ENCODE measurements at places on chromosomes 12 and 14. TPM values are rescaled to one million over a fixed set of nuclear protein-coding genes. Genes with fewer than 3 reads are reported as not detected.

GRCh38 chr12:26770239-26771070, 62.5 kb downstream of the ITPR2 start:
- no peak for DNase-seq

The EPYC gene
- 0.20 TPM for total RNA-seq

- no peak for DNase-seq
These were observed 24.0 kb downstream of the FGF6 start for GRCh38 chr12:4421590-4422031.

DNA sequence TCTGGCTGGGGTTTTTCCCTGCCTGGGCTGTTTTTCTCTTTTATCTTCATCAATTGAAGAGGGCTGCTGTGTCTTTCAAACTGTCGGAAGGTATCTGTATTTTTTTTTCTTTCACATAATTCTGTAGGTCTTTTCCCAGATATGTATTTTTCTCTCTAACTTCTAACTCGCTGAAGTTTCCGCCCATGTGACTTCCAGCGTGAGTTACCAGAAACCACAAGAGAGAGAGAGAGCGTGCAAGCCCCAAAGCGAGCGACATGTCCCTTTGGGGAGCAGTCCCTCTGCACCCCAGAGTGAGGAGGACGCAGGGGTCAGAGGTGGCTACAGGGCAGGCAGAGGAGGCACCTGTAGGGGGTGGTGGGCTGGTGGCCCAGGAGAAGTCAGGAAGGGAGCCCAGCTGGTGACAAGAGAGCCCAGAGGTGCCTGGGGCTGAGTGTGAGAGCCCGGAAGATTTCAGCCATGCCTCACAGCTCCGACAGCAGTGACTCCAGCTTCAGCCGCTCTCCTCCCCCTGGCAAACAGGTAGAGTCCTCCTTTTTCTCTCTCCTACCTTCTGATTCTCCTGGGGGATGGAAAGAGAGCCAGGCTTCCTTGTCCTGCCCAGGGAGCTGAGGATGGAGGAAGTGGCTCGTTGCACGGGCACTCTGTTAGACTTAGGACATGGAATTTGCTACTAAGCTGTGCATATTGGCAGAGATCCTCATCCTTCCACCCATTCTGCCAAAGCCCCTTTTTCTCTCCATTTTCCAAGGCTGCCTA, at the start of gene BATF:
Gene BATF (plus strand): TSS at position 246 of the 759 bp plus-strand sequence. CDS start 214 bp downstream, at position 460.
- DNase-seq = no peak

The NUAK1 gene
- total RNA-seq = 24.5 TPM

DNA sequence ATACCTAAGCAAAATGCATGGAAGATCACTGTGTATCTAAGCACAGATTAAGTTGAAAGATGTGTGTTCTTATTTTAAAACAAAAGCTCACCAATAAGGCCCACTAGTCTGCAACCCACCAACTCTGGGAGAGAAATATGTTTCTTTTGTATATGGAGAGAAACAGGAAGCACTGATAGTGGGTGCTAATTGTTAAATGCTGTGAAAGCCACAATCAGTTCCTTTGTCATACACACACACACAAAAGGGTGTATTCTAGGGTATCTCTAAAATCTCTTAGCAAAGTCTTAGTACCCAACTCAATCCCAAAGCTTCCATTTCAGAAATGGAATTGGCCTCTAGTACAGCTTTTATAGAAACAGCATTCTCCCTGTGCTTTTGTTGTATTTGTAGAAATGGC, 272.7 kb upstream of the FLRT2 start:
- no peak for DNase-seq

DNA sequence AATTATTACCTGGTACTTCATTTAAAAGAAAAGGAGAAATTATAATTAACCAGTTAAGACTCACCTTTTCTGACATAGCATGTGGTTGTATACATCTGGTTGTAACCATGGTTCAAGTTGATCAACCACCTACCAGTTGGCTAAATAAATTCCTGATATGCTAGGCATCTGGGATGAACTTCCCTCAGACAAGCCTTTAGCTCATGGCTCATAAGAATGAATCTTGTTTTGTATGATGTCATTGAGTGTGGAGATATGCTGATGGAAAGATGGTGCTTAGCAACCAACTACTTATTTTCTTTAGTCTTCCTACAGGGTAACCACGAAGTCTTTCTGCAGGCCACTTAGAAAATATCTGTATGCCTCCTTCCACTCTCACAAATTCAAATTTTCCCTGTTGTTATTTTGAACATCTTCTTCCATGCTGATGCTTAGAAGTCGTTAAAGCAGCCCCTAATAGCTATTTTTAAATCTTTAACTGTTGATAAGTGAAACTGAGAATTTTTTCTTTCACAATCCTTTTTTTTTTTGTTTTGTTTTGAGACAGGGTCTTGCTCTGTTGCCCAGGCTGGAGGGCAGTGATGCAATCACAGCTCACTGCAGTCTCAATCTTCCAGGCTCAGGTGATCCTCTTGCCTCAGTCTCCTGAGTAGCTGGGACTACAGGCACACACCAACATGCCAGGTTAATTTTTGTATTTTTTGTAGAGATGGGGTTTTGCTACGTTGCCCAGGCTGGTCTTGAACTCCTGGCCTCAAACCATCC, 51.9 kb upstream of the PTHLH start:
- no peak for DNase-seq

GRCh38 chr12:72549184-72549583, 277.0 kb downstream of the TRHDE start:
- DNase-seq = no peak

The CACNA1C gene
- total RNA-seq = 4.3 TPM

- DNase-seq = no peak
These were observed 28.3 kb upstream of the PPP2R5C start for GRCh38 chr14:101733211-101733610.

- no peak for DNase-seq
These were observed 10.4 kb upstream of the EID3 start for GRCh38 chr12:104292872-104293794.

DNA sequence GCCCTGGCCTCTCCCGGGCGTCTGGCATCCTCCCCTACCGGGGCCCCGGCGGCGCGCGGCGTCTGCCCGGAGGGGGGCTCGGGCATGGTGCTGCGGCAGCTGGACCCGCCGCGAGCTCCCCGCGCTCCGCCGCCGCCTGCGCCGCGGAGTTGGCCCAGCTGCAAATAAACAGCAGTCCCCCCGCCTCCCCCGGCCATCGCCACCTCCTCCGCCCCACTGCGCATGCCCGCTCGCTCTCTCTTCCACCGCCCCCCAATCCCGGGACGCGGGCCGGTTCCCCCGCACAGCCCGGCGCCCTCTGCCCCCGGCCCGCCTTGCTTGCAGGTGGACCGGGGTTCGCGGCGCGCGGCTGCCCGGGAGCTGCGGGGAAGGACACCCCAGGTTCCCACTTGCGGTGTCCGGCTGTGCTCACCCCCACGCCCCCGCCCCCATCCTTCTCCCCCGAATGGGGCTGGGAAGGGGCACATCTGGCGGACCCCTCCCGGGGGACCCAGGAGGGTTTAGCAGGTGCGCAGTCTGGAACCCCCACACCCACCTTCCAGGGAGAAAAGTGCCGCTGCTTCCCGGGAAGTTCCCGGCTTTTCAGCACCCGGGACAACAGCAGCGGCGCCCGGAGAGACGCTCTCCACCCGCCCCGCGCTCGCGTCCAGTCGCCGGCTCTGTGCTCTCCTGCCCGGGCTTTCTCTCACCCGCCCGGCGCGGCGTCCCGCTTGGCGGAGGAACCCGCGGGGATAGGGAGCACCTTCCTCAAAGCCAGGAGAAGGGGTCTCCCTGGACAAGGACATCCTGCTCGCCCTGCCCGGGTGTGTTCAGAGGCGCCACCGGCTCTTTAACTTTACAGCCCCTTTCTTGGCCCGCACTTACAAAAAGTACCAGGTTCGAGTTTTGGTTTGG, at the start of gene TMTC1:
Gene TMTC1 (minus strand): TSS at position 170 of the 894 bp plus-strand sequence. CDS start 191 bp downstream, outside the sequence.
- peak; percentile 17 for DNase-seq

GRCh38 chr14:89302396-89302950, 114.6 kb downstream of the FOXN3 start:
- DNase-seq = no peak

- DNase-seq = no peak
These were observed 30.5 kb downstream of the YLPM1 start for GRCh38 chr14:74793506-74794155.

- peak; percentile 89 for DNase-seq
These were observed 2.6 kb upstream of the BCL11B start for GRCh38 chr14:99274346-99275221.

GRCh38 chr12:90069711-90070110, 361.1 kb upstream of the ATP2B1 start:
- no peak for DNase-seq

- DNase-seq = no peak
These were observed 998.8 kb upstream of the TMEM132C start for GRCh38 chr12:127268213-127268612.

GRCh38 chr12:2118061-2118460, 65.3 kb downstream of the CACNA1C start:
- no peak for DNase-seq

The TAS2R50 gene
- 6.1 TPM for total RNA-seq

The SMCO2 gene
- not detected for total RNA-seq

GRCh38 chr12:23950210-23950774, 822 bp upstream of the SOX5 start:
- DNase-seq = no peak

The KCNC2 gene
- 0.20 TPM for total RNA-seq

The GPX2 gene
- 0.20 TPM for total RNA-seq

The NKX2-8 gene
- total RNA-seq = not detected

GRCh38 chr12:93430280-93430679, 11.5 kb downstream of the UBE2N start:
- no peak for DNase-seq

- DNase-seq = peak; percentile 12
These were observed 211.7 kb downstream of the DPF3 start for GRCh38 chr14:72682188-72682587.

The PRIMA1 gene
- 0.99 TPM for total RNA-seq

DNA sequence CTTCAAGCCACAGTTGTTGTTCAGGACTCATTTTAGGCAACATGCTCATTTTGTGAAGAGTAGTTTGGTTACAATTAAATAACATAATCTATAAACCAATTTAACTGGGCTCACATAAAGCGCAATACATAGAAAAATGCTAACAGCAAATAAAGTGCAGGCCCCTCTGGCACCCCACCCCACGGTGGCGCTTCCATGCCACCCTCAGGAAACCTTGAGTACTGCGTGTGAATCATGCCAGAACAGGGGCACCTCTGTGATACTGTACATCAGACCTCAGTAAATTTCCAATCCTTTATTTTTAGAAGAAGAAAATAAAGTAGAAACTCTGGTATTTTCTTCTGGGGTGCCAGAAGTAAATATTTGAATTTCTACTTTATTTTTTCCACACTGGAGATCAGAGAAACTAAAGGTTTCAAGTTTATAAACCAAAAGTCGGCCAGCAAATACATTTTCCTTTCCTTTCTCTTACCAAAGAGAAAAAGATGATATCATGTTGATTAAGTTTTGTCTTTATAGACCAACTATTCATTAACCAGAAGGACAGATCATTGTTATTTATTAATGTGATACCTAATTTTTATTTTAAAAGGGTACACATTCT, 316.8 kb downstream of the PAWR start:
- DNase-seq = no peak

- DNase-seq = no peak
These were observed 73.9 kb downstream of the SYT1 start for GRCh38 chr12:78938341-78939084.

DNA sequence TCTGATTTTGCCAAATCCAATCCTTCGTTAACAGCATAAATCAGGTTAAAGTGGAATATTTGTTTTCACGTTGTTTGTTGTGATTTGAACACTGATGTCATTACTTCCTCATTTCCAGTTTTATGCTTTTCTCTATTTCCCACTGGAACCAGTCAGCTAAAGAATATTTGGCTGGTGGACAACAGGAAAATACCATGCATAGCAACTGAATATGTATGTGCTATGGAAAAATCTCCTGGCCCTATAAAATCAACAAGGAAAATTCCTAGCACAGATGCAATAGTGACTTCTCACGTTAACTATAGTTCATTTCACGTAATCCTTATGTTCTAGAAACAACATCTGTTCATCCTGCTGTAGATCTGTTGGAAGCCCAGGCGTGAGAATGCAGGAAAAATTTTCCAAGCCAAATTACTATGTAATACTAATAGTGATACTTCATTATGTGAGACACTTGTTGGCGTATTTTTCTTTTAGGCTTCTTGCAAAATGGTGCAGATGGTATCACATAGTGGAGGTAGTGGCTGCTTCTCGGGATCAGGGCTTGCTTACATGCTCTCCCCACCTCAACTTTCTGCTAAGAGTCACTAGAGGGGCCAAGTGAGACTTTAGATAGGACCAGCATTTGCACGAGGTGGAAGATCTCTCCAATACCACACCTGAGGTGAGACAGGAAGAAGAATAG, 86.3 kb upstream of the USP44 start:
- peak; percentile 89 for DNase-seq

The AMDHD1 gene
- 0.20 TPM for total RNA-seq

GRCh38 chr12:48815126-48816110, 2.9 kb upstream of the CACNB3 start:
- DNase-seq = peak; percentile 85

The IL31 gene
- total RNA-seq = not detected

GRCh38 chr14:99749763-99750715, 43.2 kb upstream of the EML1 start:
- no peak for DNase-seq

The ERBB3 gene
- total RNA-seq = 69.5 TPM

DNA sequence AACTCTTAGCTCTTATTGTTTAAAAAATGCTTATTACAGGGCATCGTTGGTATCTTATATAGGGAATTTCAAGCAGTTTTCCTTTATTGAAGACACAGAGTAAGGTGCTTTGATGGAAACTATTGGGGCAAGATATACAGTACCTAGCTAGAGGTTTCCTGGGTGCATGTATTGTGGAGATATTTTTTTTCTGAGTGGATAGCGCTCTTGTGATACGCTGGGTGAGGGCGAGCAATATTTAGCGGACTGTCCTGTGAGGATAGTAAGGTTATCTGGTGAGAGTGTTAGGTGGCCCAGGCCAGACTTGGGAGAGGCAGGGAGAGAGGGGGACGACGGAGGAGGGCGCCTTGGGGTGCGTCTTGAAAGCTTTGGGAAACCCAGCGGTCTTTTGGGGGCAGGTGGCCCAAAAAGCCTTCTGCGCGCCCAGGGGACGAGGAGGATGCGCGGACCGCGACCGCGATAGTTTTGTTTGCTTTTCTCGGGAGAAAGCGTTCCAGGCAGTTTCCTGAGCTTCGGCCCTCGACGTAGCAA, 596 bp upstream of the BICD1 start:
- DNase-seq = no peak

The PLEKHG7 gene
- total RNA-seq = not detected

DNA sequence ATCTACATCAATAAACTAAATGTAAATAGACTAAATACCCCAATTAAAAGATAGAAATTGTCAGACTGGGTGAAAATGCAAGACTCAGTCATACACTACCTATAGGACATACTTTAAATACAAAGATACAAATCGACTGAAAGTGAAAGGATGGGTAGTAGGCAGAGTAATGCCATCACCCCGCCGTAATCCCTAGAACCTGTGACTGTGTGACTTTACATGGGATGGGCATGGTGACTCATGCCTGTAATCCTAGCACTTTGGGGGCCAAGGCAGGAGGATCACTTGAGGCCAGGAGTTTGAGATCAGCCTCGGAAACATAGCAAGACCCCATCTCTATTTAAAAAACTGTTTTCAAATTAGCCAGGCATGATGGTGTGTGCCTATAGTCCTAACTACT, 2.6 kb upstream of the EVL start:
- no peak for DNase-seq

All from skin of body (tissue), 3 donors.